ENCODE measurements at places on chromosomes 16 and 17.

- no peak for DNase-seq
These were observed 117.0 kb upstream of the IRX3 start for GRCh38 chr16:54403580-54403979.

GRCh38 chr16:30113711-30114333 lies 485 bp upstream of the GDPD3 start:
- DNase-seq, result no peak

DNA sequence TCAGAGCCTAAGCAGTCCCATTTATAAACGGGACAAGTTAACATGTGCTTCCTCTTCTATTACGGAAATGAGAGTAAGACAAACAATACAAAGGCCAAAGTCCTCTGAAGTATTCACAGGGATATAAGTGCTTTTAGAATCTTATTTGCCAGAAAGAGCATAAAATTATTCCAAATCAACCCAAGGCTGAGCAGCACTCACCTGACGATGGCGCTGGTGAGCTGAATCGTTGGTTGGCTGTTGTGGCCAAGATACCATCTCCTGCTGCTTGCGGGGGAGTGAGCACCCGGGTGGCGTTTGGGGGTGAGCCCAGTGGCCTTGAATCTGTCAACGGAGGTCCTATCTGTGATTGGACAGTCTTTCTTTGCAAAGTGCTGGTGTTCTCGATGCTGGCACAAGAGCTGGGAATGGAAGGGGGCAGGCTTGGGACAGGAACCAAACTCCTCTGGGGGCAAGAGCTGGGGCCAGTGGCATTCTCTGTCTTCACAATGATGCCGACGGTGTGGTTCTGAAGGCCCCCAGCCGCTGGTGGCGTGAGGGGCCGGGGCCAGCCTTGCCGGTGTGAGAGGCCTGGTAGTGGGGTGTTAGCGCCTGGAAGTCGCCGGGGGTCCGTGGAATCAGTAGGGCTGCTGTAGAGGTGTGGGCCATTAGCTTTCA lies 9.5 kb upstream of the DHRS13 start:
- DNase-seq, result no peak

GRCh38 chr16:57469917-57470470 lies 7.5 kb downstream of the POLR2C start:
- DNase-seq, result no peak

DNA sequence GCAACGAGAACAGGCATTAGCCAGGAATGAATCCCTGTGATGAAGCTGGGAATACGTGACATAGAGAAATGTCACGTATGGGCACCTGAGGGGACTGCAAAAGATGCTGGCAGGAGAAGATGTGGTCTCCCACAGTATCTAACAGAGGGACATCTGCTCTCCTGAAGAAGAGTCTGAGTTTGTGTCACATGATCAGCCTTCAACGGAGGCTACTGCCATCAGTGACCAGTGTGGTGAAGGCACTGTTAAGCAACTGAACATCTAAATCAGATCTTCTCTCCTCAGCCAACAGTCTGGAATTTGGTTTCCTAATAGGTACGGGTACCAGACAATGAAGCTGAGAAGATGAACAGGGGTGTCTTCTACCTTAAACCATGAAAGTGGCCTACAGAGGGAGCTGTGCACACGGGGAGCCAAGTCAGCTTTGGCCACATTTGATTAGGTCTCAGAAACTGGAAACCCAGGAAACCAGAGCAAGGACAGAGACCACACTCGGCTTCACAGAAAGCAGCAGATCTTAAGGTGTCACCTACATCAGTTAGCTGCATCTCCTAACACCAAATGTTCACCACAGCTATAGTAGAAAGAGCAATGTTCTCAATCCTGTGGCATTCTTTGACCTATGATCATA lies 41.8 kb downstream of the BRD7 start:
- DNase-seq, result peak; percentile 30

- DNase-seq, result no peak
These were observed 1023.4 kb upstream of the CDH8 start for GRCh38 chr16:63059676-63060075.

DNA sequence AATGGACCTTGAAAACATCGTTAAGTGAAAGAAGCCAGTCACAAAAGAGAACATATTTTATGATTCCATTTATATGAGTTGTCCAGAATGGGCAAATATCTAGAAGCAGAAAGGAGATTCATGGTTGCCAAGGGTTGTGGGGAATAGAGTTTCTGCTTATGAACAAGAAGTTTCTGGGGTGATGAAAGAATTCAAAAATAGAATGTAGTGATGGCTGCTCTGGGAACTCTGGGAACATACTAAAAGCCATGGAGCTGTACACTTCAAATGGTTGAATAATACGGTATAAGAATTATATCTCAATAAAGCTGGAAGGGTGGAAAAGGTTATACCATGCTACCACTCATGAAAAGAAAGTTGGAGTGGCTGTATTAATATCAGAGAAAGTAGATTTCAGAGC lies 18.5 kb downstream of the AKTIP start:
- no peak for DNase-seq

DNA sequence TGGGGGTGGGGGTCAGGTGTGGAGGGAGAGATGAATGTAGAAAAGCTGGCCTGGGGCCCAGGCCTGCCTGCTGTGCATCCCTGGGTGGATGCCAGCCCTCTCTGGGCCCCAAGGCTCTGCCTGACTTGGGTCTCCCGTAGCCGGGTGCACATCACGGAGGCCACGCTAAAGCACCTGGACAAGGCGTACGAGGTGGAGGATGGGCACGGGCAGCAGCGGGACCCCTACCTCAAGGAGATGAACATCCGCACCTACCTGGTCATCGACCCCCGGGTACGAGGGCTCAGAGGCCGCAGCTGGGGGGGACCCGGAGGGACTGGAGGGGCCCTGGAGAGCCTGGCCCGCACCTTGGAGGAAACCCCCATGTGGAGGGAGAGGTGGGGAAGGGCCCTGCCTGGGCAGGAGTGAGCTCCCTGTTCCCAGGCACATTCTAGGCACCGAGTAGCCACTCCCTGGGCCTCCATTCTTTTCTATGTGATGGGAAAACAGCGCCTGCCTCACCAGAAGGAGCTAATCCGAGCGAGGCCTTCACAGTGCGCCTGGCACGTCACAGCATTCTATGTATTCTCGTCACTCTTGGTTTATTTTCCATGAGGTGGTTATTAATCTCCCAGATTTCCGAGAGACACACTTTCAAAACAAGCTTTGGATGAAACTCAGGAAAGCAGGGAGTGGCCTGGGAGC lies 34.7 kb downstream of the ADCY7 start:
- no peak for DNase-seq

DNA sequence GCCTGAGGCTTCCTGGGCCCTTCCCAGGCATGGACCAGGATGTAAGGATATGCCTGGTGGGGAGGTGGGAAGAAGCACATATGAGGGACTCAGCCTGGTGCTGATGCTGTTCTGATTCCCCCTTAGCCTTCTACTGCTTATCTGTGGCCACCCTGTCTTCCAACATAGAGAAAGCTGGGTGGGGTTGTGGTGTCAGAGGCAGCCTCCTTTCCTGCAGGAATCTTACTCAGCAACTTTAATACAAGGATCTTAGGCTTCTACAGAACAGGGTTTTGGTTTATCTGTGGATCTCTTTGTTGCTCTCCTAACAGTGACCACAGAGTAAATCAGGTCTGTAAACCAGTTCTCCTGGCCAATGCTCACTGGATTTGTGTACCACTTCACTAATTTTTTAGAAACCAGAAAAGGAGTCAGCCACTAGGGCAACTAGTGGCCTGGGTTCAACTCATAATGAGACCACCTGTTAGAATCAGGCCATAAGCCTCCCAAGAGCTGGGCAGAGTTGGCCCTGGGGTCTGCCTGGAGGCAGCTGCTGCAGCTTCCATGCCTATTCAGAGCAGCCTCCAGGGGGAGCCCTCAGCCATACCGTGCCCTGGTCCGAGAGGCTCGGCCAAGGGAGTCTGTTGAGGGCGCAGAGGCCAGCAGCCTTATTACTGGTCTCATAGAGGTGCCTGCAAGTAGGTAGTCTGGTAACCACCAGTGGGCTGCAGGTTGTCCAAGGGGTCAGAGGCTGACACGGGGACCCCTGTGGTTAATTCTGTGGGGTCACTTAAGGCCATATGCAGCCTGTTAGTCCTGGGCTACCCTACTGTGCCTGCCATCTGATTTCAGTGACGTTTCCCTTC lies 7.1 kb downstream of the HAS3 start:
- peak; percentile 48 for DNase-seq

DNA sequence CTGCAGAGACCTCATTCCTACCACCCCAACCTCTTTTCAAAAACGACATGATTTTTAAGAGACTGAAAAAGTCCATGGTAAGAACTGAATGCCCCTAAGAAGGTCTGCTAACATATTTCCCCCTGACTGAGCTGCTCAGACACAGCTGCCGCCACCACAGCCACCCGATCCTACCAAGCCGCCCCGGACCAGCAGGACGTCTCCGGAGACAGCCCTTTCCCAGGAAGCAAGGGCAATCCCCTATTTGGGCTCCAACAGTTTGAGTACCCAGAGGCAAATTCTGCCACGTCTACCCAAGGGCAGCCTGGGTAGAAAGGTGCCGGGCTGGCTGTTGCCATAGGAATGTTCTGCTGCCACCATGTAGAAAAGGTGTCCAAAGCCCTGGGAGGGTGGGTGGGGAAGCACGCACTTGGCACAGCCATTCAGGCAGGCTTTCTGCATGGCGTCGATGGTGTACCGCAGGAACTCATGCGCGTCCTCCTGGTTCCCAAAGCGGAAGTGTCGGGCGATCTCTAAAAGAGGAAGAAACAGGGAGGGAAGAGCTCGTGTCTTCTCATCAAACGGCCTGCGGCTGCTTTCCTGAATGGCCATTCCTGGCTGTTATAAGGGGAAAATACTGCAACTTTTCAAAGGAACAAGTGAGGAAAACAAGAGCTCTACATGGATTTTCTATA lies 13.6 kb downstream of the USP36 start:
- peak; percentile 79 for DNase-seq

GRCh38 chr16:88591577-88592021 lies 21.4 kb downstream of the ZC3H18 start:
- peak; percentile 97 for DNase-seq

DNA sequence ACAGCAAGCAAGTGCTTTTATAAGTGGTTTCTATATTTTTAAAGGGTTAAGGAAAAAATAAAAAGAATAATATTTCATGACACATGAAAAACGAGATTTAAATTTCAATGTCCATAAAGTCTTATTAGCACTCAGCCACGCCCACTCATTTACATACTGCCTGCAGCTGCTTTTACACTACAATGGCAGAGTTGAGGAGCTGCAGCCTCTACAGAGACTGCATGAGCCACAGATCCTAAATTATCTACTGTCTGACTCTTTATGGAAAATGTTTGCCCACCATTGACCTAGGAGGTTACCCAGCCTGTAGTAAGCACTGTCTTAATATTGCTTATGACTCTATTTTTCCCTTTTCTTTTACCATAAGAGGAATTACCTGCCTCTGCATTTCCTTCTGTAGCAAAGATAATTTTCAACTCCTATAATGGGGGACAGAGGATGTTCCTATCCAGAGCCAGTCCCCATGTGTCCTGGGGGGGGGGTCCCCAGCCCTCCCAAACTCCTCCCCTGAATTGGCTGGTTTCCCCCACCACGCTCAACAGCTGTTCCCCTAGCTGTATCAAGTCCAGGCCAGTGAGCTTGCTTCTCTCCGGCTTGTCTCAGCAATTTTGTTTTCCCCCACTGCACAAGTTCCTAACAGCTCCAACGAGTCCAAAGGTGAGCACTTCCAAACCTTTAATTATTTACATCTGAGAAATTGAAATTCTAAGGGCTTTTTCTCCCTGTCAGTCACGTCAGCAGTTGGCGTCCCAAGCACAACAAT lies 139.4 kb upstream of the ERCC4 start:
- DNase-seq, result no peak

DNA sequence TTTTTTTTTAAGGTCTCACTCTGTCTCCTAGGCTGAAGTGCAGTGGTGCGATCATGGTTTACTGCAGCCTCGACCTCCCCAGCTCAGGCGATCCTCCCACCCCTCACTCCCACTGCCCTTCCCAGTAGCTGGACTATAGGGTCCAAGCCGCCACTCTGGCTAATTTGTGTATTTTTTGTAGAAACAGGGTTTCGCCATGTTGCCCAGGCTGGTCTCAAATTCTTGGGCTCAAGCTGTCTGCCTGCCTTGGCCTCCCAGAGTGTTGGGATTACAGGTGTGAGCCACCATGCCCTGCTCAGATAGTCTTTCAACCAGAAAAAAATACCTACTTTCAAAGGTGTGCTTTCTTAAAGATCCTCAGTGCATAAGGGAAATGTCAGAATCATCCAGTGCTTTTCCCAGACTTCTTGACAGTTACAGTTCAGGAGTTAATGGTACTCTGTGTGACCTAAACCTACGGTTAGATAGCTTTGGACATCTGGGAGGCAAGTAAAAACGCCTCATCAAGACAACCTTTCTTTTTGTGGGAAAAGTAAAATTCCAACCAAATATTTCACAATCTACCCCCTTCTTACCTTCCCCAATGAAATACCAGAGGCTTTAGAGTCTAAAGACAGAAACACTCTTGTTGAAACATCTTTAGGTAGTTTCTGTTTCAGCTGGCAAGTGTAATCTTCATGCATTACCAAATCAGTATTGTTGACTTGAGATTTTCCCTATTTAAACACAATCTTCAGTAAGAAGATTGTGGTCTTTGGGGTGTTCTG lies 6.8 kb downstream of the RSPRY1 start:
- peak; percentile 11 for DNase-seq

- no peak for DNase-seq
These were observed at the start of gene HS3ST3A1 for GRCh38 chr17:13601776-13602551. Gene HS3ST3A1 (minus strand): TSS chr17:13601929. CDS start chr17:13601129, 800 bp downstream.

GRCh38 chr17:67850991-67851631 lies 25.8 kb downstream of the BPTF start:
- DNase-seq, result no peak

- peak; percentile 48 for DNase-seq
These were observed 61.0 kb downstream of the TNRC6C start for GRCh38 chr17:78019367-78019975.

- DNase-seq, result no peak
These were observed 80.5 kb downstream of the TBC1D16 start for GRCh38 chr17:79955167-79955549.
